Gastroesophageal sphincter (tissue), 4 donors: ENCODE measurements at places on chromosomes 4 and X.

DNA sequence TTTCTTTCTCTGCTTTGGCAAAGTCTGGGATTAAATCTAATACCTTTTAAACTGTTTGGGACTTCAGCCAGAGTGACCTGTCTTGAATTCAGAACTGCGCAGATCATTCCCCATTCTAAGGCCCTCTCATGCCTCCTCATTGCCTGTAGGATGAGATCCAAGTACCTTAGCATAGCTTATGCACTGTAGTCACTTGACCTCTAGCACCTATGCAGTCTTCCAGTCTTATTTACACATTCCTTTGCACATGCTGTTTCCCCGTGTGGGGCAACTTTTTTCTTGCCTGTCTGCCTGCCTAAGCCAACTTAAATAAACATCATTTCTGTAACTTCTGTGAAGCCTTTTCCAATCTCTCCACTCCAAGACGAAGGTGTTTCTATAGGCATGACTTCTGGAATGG lies 68.4 kb downstream of the AR start:
- no peak for ATAC-seq

DNA sequence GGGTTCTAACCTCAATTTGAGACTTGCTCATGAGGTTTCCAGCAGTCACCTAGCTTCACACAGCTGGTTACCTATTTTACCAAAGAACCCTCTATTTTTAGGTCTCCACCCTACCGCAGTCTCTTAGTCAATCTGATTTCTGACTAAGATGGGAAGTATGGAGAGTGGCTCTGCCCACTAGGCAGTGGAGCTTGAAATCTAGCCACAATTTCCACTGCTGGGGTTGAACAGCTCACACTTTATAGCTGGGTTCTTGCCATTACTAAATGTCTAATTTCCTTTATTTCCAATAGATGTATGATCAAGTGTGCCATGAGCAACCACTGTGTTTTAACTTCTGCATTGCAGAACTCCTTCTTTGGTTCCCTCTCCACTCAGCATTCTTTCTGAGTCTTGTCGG lies 43.1 kb downstream of the GASK1B start:
- ATAC-seq: no peak

DNA sequence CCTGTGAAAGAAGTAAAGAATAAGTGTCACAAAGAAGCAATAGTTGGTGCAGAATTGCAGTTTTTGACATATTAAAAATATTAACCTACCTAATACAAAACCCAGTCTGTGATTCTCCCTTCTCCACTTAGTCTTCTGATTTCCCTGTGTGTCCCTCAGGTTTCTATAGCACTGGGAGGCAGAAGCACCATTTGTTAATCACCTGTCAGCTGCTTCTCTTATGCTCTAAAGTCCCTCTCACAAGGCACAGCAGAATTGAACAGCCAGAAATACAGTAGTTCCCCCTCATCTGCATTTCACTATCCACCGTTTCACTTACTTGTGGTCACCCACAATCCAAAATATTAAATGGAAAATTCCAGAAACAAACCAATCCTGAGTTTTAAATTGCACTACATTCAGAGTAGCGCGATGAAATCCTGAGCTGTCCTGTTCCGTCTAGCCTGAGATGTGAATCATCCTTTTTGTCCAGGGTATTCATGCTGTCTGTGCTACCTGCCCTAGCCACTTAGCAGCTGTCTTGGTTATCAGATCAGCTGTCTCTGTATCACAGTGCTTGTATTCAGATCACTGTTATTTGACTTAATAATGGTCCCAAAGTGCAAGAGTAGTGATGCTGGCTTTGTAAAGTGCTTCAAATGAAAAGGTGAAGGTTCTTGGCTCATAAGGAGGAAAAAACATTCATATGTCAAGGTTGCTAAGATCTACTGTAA lies 984.1 kb upstream of the GRID2 start:
- no peak for ATAC-seq

DNA sequence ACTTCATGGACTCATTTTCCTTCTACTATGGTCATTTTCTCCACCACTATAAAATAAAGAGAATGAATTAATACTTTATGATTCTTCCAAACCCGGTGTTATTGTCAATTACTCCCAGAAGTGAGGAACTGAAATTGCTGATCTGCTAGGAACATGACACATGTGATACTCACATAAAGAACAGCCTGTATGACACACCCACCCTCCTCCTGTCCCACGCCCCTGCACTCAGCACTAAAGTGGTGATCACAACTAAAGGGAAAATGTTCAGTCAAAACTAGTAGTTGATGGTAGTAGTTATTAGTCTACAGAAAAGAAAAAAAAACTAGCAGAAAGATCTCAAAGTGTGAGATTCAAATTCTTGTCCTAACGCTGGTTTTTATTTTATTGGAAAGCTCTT lies 1508.3 kb downstream of the RAPGEF2 start:
- no peak for ATAC-seq

- ATAC-seq: no peak
Observed at GRCh38 chr4:73599182-73599581, 21.1 kb downstream of the RASSF6 start.
